ENCODE measurements at places on chromosomes 3 and 15. TPM values are rescaled to one million over a fixed set of nuclear protein-coding genes. Genes with fewer than 3 reads are reported as not detected.

GRCh38 chr3:114155370-114155821 is 23.5 kb downstream of the DRD3 start:
- no peak for DNase-seq

DNA sequence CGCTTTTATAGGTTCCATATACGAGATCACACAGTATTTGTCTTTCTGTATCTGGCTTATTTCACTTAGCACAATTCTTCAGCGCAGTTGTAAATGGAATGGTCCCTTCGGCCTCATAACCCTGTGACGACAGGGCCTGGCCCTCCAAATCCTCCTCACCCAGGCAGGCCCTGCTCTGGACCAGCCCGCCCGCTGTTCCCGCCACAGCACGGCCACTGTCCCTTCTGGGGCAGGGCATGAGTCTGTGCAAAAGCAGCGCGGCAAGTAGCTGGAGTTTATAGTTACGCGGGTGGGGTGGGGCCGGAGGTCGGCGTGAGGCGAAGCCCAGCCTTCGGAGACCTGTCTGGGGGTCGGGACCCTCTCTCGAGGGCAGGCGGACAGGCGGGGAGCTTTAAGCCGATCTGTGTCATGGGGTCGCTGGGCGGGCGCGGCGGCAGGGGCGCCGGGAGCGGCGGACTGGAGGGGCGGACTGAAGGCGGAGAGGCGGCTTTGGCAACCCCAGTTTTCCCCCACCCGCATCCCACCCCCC is 543 bp downstream of the ARPIN start:
- DNase-seq: no peak

DNA sequence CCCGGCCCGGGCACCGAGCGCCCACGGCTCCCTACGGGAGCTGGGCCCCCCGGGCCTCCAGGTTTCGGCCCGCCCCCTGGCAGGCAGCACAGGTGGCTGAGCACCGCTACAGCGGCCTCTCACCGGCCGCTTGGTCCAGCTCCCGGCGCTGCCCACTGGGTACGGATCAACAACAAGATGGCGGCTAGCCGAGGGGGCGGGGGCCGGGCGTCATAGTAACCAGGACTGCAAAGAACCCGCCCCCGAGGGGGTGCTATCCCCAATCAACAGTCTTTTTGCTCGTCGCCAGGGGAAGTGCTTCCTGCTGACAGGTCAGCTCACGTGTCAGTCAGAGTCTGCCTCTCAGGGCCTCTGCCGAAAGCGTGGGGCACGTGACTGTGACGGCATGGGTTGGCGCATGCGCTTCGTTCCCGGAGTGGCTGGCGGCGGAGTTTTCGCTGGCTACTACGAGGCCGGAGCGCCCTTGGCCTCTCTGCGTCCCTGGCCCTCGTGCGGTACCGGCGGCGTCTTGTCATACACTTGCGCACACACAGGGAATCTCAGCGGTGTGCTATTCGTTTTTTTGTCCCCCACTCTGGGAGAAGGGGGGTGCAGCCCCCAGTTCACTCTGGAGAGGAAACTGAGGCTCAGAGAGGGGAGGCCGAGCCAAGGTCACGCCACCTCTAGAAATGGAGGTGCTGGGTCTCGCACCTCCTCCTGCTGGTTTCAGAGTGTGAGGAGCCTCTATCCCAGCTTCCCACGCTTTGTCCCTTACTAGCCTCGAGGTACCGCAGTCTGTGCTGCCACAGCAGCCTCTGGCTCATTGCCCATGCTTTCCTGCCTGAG is at the start of gene IP6K1:
Gene IP6K1 (minus strand): TSS at position 186 of the 825 bp plus-strand sequence. CDS start 38,502 bp downstream, outside the sequence.
- peak; percentile 99 for DNase-seq

GRCh38 chr15:90585863-90586262 is 56.1 kb downstream of the CRTC3 start:
- no peak for DNase-seq

GRCh38 chr3:45048244-45048643 is 22.1 kb downstream of the CLEC3B start:
- DNase-seq: no peak

DNA sequence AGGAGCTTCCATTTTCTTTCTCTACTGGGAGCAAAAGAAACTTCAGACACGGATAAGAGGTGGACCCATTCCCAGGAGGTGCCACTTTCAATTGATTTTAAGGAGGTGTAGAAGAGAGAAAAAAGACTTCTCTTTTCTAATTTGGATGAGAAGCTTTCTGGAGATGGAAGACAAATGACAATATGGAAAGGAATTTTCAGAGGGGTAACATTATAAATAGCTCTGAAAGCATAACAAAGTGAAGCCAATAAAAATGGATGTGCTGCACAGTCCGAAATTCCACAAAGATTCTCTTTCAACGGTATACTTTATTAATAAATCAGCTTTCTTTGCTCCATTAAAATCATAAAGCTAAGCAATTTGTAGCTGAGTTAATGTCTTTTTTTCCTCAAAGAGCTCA is 607.2 kb upstream of the MDFIC2 start:
- no peak for DNase-seq

The SAXO2 gene
- not detected for total RNA-seq

The GOLGA6L26 gene
- total RNA-seq: not detected

The ACOX2 gene
- 9.3 TPM for total RNA-seq

Measured in NCI-H460 (cell line).